ENCODE measurements at places on chromosomes 1 and 21.

- DNase-seq = no peak
- H3K27ac ChIP-seq = no peak overlapping the region
- H3K4me1 ChIP-seq = peaks cover 25% of the 10 kb centered on the region
- H3K4me3 ChIP-seq = no peak overlapping the region
Measured at GRCh38 chr1:50701706-50702317, 258.3 kb downstream of the FAF1 start.

- DNase-seq = peak; percentile 75
- H3K4me1 ChIP-seq = peaks cover 35% of the 10 kb centered on the region
- peak overlapping the region; percentile 93 for H3K27ac ChIP-seq
- H3K36me3 ChIP-seq = no peaks in the 10 kb centered on the region
Measured at GRCh38 chr1:214566158-214567104, 15.0 kb upstream of the PTPN14 start.

- H3K4me3 ChIP-seq = no peak overlapping the region
- peak overlapping the region; percentile 57 for H3K27ac ChIP-seq
- no peak for DNase-seq
Measured at GRCh38 chr1:232422898-232423297, 207.0 kb downstream of the SIPA1L2 start.

- H3K27me3 ChIP-seq = no peaks in the 10 kb centered on the region
- DNase-seq = no peak
- no peak overlapping the region for H3K27ac ChIP-seq
- H3K4me3 ChIP-seq = no peak overlapping the region
- H3K36me3 ChIP-seq = no peaks in the 10 kb centered on the region
Measured at GRCh38 chr1:31479811-31480210, 66.8 kb downstream of the SERINC2 start.

Data from RWPE2 (cell line).